NCI-H460 (cell line): ENCODE measurements at places on chromosomes 7 and 10. TPM values are rescaled to one million over a fixed set of nuclear protein-coding genes. Genes with fewer than 3 reads are reported as not detected.

CLCN1 gene
- total RNA-seq: 0.07 TPM in 1 of 2 replicates, not detected in the other

PLCE1 gene
- 0.23 and 0.32 TPM in 2 replicates for total RNA-seq

INMT gene
- not detected in 2 replicates for total RNA-seq

LSM5 gene
- 143 and 145 TPM in 2 replicates for total RNA-seq

PSD gene
- total RNA-seq: 0.29 and 0.32 TPM in 2 replicates

CRHR2 gene
- total RNA-seq: not detected in 2 replicates

COL26A1 gene
- 0.09 and 0.25 TPM in 2 replicates for total RNA-seq

UNCX gene
- not detected in 2 replicates for total RNA-seq

LGI1 gene
- total RNA-seq: 0.23 and 0.32 TPM in 2 replicates

FHIP2A gene
- 16.6 and 20.0 TPM in 2 replicates for total RNA-seq

ADRB1 gene
- 2.4 and 2.6 TPM in 2 replicates for total RNA-seq

OLAH gene
- total RNA-seq: 0.40 and 1.5 TPM in 2 replicates

MICALL2 gene
- 3.7 and 9.6 TPM in 2 replicates for total RNA-seq

HMX3 gene
- 3.9 and 5.3 TPM in 2 replicates for total RNA-seq

ZNF277 gene
- 33.0 and 40.1 TPM in 2 replicates for total RNA-seq

CFAP46 gene
- 2.1 and 2.7 TPM in 2 replicates for total RNA-seq

SOSTDC1 gene
- total RNA-seq: 0.10 TPM in 1 of 2 replicates, not detected in the other

MCMBP gene
- 87.8 and 89.8 TPM in 2 replicates for total RNA-seq

UBE3C gene
- total RNA-seq: 78.6 and 96.9 TPM in 2 replicates

WIPF3 gene
- 0.07 TPM in 1 of 2 replicates, not detected in the other for total RNA-seq

GPR15LG gene
- not detected in 2 replicates for total RNA-seq

LIPK gene
- total RNA-seq: not detected in 2 replicates

LIPJ gene
- not detected in 2 replicates for total RNA-seq

FAM24B gene
- 34.9 and 36.3 TPM in 2 replicates for total RNA-seq

CCDC172 gene
- total RNA-seq: not detected in 2 replicates

RPP38 gene
- 19.7 and 21.1 TPM in 2 replicates for total RNA-seq

MCM10 gene
- total RNA-seq: 9.8 and 10.1 TPM in 2 replicates

CDK5 gene
- total RNA-seq: 10.8 and 13.1 TPM in 2 replicates

RBP4 gene
- not detected in 2 replicates for total RNA-seq

HECW1 gene
- 21.6 and 24.7 TPM in 2 replicates for total RNA-seq

EBLN1 gene
- not detected in 2 replicates for total RNA-seq

MYOF gene
- 369 and 488 TPM in 2 replicates for total RNA-seq

NEBL gene
- total RNA-seq: 11.4 and 13.0 TPM in 2 replicates

CNPY1 gene
- total RNA-seq: not detected in 2 replicates

ZNF33B gene
- 7.1 and 11.4 TPM in 2 replicates for total RNA-seq

MYH16 gene
- total RNA-seq: not detected in 2 replicates

HILPDA gene
- total RNA-seq: 16.1 and 21.6 TPM in 2 replicates

OR9A2 gene
- total RNA-seq: not detected in 2 replicates

PON1 gene
- total RNA-seq: not detected in 2 replicates

PVRIG gene
- total RNA-seq: not detected in 2 replicates
